ENCODE measurements at places on chromosomes 12 and 14.
A peak's percentile ranks its signal among the peaks of the same experiment; 100 is the strongest.

DNA sequence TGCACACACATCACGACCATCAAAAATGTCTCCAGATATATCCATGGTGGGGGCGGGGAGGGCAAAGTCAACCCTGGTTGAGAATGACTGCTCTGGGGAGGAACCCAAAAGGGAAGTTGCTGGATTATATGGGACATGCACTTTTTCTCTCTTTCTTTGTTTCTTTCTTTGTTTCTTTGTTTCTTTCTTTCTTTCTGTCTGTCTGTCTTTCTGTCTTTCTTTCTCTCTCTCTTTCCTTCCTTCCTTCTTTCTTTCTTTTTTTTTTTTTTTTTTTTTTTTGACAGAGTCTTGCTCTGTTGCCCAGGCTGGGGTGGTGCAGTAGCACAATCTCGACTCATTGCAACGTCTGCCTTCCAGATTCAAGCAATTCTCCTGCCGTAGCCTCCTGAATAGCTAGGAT lies 71.5 kb downstream of the TBX5 start:
- no peak for DNase-seq

GRCh38 chr14:75559451-75560222 lies 18.8 kb upstream of the FLVCR2 start:
- DNase-seq: peak; percentile 92

- peak; percentile 86 for DNase-seq
These were observed 319.4 kb downstream of the KCNC2 start for GRCh38 chr12:74890237-74890599.

- no peak for DNase-seq
These were observed 46.3 kb downstream of the PPP2R5E start for GRCh38 chr14:63496837-63497400.

DNA sequence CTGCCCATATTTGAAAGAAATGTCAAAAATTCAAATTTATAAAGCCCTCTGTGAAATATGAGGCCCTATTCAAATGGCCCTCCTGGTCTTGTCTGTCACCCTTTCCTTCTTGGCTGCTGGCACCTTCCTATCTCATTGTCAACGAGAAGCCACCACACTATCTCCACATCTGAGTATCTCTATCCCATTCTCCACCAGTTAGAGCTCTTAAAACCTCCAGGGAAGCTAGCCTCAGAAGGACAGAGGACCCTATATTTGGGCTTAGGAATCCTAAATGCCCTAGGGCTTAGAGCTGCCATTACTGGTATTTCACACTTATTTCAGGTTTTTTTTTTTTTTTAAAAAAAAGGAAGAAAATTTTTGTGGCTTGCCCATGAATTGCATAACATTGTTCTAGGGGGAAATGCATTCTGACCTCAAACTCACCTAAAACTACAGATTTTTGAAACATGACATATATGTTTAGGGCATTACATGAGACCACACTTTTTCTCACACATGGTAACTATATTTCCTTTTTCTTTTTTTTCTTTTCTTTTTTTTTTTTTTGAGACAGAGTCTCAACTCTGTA lies 25.0 kb downstream of the SLC25A21 start:
- DNase-seq: peak; percentile 53

DNA sequence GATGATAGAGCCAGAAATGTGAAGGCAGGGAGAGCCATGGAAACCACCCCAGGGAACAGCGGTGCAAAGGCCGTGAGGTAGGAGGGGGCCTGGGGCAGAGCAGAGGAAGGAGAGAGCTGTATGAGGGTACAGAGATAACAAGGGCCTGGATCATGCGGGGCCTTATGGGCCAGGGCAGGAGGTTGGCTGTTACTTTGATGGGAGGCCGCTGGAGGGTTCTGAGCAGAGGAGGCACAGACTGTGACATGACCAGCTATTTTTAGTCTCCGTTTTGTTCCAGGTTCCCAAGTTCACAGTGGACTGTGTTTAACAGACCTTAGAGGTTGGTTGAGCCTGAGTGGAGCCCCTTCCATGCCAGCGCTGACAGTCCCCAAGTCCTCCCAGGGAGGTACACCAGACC lies 118.6 kb downstream of the GCH1 start:
- DNase-seq: no peak

DNA sequence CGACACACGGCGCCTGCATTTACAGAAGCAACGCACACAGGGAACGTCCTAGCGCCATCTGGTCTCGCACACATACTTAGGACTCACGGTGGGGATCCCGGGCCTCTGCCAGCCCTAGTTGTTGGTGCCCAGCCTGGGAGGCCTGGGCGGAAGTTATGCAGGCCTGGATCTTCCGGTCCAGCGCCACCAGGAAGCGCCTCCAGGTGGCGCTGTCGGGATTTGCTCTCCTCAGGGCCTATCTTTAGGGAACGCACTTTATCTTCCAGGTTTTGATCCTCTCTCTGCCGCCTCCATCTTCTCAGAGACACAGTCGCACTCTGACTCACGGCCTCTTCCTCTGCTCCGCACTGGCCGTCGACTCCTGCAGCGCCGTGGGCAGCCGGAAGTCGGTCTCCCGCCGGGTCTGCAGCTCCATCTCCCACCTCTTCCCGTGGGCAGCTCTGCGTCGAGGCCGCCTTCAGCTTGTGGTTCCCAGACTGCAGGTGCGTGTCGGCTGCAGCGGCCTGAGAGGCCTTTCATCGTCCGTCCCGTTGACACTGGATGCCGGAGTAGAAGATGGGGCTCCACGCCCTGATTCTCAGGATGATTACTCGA lies 760.4 kb downstream of the TMEM121 start:
- no peak for DNase-seq

DNA sequence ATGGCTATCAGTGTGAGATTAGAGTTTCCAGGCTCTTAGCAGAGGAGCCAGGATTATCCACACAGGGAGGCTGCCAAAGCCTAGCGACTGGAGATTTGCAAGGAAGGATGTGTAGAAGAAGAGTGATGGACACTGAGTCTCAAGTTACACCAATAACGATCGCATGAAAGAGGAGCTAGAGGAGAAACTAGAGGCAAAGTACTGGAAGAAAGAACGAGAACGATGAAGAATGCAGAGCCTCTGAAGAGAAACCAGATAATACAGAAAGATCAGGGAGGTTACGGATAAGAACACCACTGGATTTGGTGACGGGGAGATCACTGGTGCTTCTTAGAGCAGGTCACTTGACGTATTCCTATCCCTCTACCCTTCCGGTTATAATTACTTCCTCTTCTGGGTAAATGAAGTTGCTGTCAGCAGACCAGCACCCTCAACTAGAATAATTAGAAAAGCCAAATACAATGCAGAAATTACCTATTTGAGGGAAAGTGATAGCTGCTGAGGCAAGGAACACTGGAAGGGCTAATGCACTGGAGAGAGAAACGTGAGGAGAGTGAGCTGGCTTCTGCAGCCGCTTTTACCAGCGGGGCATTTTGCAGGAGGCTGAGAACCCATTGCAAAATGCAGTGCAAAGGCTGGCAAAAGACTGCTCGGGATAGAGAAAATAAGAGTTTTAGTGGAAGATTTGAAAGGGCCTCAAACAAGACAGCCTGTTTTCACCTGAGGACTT lies 93.1 kb upstream of the HIF1A start:
- peak; percentile 32 for DNase-seq

GRCh38 chr14:27370775-27371174 lies 772.9 kb upstream of the NOVA1 start:
- no peak for DNase-seq

- peak; percentile 62 for DNase-seq
These were observed 24.7 kb upstream of the ANO6 start for GRCh38 chr12:45191239-45191638.

DNA sequence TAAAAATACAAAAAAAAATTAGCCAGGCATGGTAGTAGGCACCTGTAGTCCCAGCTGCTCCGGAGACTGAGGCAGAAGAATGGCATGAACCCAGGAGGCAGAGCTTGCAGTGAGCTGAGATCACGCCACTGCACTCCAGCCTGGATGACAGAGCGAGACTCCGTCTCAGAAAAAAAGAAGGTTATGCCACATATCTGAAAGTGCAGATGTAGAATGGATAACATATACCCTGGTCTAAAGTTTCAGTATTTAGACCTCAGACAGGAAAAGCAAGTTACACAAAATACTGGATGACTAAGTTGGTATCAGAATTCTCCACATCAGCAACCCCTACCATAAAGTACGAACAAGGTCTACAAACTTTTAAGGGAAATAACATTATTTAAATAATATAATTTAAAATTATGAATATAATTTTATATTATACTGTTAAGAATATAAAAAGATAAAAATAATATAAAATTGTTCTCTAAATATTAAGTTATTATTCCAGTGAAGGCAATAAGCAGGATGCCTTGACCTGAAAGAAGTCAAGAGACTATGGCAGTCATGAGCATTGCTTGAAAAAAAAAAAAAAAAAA lies 169.9 kb downstream of the CRADD start:
- no peak for DNase-seq

GRCh38 chr14:74684434-74684833 lies 28.4 kb downstream of the AREL1 start:
- no peak for DNase-seq

- no peak for DNase-seq
These were observed 82.5 kb downstream of the MAP3K9 start for GRCh38 chr14:70726651-70727375.

DNA sequence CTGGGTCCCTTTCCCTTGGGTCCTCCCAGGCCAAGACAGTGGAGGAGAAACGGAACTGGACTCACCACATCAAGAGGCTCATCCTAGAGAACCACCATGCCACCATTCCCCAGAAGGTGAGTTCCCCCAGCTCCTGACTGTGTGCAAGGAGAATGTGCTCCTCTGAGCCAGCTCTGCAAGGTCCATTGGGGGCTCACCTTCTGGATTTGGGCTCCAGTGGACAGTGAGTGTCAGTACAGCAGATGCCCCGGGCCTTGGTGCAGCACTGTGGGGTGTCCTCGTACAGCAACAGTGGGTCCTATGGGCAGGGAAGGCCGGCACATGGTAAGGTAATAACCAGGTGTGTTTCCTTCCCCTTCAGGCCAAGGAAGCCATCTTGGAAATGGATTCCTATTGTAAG lies 27.8 kb downstream of the PLEKHG3 start:
- DNase-seq: no peak

GRCh38 chr14:93160353-93160801 lies 24.3 kb downstream of the MOAP1 start:
- peak; percentile 7 for DNase-seq

DNA sequence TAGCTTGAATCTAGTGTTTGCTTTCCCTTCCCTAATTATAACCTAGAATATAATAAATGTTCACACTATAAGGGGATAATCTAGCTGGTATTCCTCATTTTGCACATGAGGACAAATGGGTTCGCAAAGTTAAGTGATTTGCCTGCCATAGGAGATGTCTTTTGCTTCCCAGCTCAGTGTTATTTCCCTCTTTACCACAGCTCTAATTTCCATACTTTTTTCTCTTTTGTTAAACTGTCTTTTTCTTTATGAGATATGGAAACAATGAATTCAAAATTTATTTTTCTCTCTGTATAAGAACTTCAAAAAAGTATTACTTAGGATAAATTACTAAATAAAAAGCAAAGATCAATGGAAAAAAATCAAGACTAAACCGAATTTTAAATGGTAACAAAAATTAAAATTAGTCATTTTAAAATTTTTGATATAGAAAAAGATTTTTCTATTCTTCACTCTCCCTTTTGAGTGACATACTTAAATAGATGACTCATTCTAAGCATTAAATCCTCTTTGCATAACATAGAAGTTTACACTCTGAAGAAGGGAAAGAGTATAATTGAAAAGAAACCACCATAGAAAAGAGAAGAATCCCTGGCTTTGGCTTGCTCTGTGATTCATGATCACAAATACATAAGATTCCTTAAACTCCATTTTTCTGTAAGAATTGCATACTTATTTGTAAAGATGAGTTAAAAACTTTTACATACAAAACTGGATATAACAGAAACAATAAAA lies 97.3 kb downstream of the INSM2 start:
- peak; percentile 9 for DNase-seq

GRCh38 chr12:72865921-72866320 lies 593.8 kb downstream of the TRHDE start:
- no peak for DNase-seq

- DNase-seq: no peak
These were observed 94.6 kb downstream of the PPM1A start for GRCh38 chr14:60343571-60344071.

GRCh38 chr12:118494776-118495175 lies 118.4 kb downstream of the SUDS3 start:
- DNase-seq: no peak

- DNase-seq: no peak
These were observed 449.2 kb downstream of the DPF3 start for GRCh38 chr14:72444701-72445100.

DNA sequence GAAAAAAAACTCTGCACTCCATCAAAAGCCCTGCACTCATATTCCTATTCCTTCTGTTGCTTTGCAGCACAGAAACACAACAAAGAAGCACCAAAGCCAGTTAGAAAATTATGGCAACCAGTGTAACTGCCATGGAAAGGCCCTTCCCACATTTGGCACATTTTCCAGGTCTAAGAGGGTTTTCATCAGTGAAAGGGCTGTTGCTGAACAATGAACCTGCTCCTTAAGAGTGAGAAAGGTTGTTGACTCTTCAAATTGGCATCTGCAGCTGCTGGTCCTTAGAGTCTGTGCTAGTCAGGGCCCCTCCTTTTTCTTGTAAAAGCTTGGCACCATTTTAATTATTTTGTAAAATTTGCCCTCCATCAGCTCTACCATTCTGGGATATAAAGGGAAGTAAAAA lies 378.7 kb upstream of the KITLG start:
- DNase-seq: no peak

GRCh38 chr14:89681086-89682018 lies 264.3 kb upstream of the FOXN3 start:
- peak; percentile 32 for DNase-seq

DNA sequence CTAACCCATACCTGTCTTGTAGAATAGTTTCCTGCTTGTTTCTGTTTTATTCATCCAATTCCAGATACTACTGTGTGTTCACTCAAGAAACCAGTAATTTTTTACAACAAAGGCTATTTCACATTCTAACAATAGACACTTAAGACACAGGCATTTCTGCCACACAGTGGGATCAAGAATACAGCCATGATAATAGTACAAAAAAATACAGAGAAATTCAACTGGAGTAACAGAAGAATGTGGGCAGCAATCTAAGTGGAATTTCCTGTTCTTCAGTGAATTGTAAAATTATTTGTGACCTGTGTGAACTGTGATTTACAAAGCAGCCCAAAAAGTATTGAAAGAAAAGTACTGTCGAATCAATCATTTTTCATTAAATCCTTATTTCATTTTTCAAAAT lies 282.9 kb downstream of the CCER1 start:
- DNase-seq: no peak

All from amniotic epithelial cell (primary cell).